Activated CD4-positive, alpha-beta T cell treated with anti-CD3 and anti-CD28 coated beads, Interleukin-2, amount 10 ng/mL, durations not matched to agents 7 days and 5 days (primary cell): ENCODE measurements at places on chromosomes 2 and 18. TPM values are rescaled to one million over a fixed set of nuclear protein-coding genes. Genes with fewer than 3 reads are reported as not detected.

The PTPRM gene
- 10.5 TPM for total RNA-seq

GRCh38 chr2:217739741-217740140 is 263.1 kb downstream of the TNS1 start:
- peaks cover 4% of the 10 kb centered on the region for H3K27me3 ChIP-seq
- H3K36me3 ChIP-seq = no peaks in the 10 kb centered on the region
- peaks cover 10% of the 10 kb centered on the region for H3K4me1 ChIP-seq
- DNase-seq = no peak

GRCh38 chr2:239507576-239508258 is 106.9 kb upstream of the HDAC4 start:
- no peak for DNase-seq
- no peak overlapping the region for H3K4me3 ChIP-seq
- no peak overlapping the region for H3K27ac ChIP-seq
- H3K36me3 ChIP-seq = no peaks in the 10 kb centered on the region
- no peaks in the 10 kb centered on the region for H3K27me3 ChIP-seq
- H3K4me1 ChIP-seq = no peaks in the 10 kb centered on the region

DNA sequence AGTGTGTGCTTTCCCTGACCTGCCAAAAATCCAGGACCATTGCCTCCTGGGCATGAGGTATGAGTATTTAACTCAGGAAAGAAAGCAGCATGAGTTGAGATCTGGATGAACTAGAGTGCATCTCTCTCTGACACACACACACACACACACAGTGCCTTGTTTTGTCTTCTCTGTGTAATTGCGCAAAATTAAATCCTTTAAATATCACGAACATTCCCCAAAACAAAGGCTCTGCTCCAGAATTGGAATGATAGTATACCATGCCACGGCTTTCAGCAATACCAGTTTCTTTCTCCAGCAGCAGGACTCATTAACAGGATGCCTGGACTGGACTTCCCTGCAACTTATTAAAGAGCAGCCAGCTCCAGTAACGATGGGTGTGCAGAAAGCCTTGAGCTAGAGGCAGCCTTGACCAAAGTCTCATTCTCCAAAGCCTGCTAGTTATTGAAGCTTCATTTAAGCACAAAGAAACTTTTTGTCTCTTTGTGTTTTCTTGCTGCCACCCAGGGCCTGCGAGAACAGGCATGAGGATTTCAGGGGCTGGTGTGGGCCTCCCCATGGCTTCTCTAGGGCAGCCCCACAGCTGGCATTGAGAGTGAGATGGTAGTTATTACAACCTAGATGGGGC is 101.7 kb downstream of the NRP2 start:
- no peak overlapping the region for H3K27ac ChIP-seq
- H3K27me3 ChIP-seq = no peaks in the 10 kb centered on the region
- no peaks in the 10 kb centered on the region for H3K36me3 ChIP-seq
- no peak for DNase-seq

DNA sequence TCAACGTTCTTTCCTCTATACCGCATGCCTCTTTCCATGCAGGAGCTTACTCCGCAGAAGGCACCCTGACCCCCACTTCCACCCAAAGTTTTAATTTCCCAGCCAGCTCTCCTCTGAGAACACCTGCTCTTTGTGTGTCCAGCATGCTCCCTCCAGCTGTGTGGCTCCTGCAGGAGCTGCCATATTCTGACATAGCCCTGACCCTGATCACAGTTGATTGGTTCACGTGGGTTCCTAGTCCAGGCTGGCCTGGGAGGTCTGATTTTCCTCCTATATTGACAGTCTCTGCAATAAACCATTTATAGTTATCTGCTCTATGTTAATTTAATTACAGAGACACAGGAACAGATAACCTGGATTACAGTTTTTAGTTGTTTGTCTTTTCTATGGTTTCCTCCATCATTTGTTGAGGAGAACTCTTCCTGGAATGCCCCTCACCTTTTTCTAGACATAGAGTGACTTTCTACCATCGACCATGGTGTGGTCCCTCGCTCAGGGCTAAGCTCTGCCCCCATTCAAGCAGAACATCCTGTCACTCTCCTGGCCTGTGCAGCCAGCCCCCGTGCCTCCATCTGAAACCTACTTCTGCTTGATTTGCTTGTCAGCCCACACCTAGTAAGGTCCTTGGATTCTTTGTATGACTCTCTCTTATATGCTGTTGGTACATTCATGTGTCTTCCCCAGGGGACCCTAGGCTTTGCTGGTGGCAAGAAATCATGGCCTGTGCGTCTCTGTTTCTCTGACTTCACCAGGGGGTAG is 231.5 kb downstream of the LPIN1 start:
- no peak for DNase-seq
- H3K4me1 ChIP-seq = no peaks in the 10 kb centered on the region
- no peak overlapping the region for H3K4me3 ChIP-seq
- peaks cover 2% of the 10 kb centered on the region for H3K27me3 ChIP-seq
- peaks cover 5% of the 10 kb centered on the region for H3K36me3 ChIP-seq
- H3K27ac ChIP-seq = no peak overlapping the region
